ENCODE measurements at places on chromosomes 4 and X.

- peak; percentile 48 for DNase-seq
Observed at GRCh38 chr4:111943796-111944203, 201.5 kb upstream of the FAM241A start.

DNA sequence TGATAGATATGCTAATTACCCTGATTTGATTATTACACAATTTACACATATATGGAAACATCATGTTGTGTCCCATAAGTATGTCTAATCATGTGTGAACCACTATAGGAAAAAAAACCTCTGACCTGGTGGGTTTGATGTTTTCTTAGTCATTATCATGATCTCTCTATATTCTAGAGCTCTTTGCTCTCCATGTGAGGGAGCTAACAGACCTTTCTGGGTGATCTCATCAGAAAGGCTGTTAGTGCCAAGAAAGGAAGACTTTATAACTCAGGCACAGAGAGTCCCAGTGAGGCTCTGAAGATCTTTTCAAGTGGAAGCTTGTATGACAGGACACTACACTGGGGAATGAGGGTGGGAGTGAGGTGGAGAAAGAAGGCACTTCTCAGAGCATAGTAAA, 527.7 kb upstream of the MAGEB2 start:
- DNase-seq = peak; percentile 65

- no peak for DNase-seq
Observed at GRCh38 chr4:173488656-173489055, 41.4 kb downstream of the HAND2 start.

DNA sequence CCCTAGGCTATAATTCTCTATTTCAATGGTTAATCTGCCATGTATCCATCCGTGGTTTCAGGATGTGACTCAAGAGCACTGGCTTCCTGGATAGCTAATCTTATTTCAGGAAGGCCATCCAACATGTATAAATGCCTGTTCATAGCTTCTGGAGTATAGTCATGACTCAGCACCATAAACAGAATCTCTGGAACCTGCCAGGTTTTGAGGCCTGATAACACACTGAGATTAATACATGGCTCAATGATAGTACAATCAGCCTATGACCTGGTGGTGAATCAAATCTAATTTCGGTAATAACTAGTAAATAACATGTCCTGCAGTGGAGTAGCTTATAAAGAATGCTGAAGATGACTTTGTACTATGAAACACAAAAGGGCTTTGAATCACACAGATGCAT, 5.7 kb upstream of the IL13RA2 start:
- peak; percentile 80 for DNase-seq

Data from fibroblast of upper back skin (primary cell).